ENCODE measurements at places on chromosomes 7 and 10.

DNA sequence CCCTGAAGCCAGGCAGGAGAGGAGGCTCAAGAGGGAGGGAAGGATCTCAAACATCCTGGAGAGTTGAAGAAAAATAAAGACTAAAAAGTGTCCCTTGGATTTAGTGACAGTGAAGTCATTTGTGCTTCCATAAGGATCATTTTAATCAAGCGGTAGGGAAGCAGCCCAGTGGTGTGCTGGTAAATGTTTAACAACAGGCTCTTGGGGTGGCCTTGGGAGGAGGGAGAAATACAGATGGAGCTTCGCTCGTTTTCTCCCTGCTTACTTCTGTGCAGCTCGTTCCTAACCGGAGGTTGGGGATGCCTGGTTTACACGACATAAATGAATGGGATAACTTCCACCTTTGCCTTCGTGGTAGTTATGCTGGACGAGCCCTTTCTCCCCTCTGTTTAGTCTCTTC is 140.0 kb downstream of the CAMK1D start:
- no peak for DNase-seq

GRCh38 chr10:111347386-111348013 is 270.7 kb downstream of the ADRA2A start:
- DNase-seq: no peak

GRCh38 chr7:70793821-70794220 is 338.1 kb upstream of the GALNT17 start:
- no peak for DNase-seq

GRCh38 chr7:77797734-77798393 is 370 bp downstream of the TMEM60 start:
- DNase-seq: no peak

- DNase-seq: peak; percentile 90
Observed at GRCh38 chr10:129971381-129972144, 7.5 kb upstream of the EBF3 start.

Measured in NB4 (cell line).